Urothelium cell line (cell line): ENCODE measurements at places on chromosomes 1 and 21.
A peak's percentile ranks its signal among the peaks of the same experiment; 100 is the strongest.

DNA sequence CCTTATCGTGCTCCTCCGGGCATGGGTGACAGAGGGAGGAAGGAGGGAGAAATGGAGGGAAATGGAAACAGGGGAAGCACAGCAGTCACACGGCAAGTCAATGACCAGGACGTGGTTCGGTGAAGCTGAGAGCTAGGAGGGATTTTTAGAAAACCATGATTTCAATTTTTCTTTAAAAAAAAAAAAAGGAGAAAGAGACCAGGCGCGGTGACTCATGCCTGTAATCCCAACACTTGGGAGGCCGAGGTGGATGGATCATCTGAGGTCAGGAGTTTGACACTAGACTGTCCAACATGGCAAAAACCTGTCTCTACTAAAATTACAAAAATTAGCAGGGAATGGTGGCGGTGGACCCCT, 776 bp upstream of the TNFRSF9 start:
- DNase-seq, result no peak

- DNase-seq, result no peak
Observed at GRCh38 chr1:217861658-217862057, 230.5 kb downstream of the SPATA17 start.

DNA sequence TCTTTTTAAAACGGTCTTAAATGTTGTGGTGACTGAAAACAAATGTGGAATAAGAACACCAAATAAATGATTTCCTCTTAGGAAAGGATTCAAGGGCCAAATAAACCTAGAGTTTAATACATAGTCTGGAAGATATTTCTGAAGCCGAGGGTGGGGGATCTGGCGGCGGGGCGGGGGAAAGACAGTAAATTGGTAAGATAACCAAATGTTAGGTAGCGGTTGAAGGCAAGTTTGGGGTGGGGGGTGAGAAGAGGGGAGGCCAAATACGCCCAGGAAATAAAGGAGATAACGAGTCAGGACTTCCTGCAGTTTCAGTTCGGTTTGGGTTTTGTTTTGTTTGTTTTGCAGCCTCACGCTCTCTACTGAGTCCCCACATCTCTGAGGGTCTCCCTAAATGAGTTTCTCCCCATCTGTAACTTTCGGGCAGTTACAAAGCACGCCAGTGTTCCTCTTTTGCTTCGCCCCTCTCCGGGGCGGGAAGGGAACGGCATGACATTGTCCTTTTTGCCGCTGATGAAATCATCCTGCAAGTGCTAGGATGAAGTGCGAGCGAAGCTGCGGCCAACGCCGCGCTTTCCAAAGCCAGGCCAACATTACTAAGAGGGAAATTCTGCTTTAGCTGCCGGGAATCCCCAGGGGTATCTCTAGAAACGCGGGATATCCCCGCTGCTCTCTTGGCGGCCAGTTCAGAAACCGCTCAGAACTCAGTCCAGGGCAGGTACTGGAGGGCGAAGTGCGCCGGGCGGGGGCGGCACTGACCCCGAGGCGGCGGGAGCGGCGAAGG, 844 bp downstream of the NIBAN1 start:
- DNase-seq, result no peak

DNA sequence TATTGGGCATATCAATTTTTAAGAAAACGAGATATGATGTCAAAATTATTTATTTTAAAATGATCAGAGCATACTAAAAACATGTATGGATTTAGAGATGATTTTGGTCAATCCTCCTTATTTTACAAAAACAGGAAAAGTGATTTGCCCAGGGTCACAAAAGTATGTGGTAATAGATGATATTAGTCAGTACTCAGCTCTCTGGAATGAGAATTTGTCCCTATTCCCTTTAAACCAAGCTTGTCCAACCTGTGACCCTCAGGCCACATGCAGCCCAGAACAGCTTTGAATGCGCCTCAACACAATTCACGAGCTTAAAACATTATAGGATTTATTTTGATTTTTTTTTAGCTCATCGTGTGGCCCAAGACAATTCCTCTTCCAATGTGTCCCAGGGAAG, 104.7 kb downstream of the AKT3 start:
- DNase-seq, result no peak

DNA sequence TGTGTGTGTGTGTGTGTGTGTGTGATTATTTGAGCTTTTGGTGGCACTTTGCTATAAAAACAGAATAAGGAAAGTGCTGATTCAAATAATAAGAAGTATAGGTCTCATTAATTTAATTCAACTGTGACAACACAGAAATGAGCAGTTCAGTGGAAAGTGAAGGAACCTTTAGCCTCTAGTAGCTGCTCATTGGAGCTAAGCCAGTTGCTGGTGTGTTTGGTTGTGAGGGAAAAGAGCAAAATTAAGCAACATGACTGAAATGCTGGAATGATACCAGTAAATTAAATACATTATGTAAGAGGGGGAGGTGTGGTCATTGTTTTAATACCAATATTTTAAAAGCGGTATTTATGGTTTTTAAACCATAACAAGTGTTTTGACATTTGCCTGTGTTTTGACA, 55.2 kb downstream of the KIAA0040 start:
- DNase-seq, result no peak

DNA sequence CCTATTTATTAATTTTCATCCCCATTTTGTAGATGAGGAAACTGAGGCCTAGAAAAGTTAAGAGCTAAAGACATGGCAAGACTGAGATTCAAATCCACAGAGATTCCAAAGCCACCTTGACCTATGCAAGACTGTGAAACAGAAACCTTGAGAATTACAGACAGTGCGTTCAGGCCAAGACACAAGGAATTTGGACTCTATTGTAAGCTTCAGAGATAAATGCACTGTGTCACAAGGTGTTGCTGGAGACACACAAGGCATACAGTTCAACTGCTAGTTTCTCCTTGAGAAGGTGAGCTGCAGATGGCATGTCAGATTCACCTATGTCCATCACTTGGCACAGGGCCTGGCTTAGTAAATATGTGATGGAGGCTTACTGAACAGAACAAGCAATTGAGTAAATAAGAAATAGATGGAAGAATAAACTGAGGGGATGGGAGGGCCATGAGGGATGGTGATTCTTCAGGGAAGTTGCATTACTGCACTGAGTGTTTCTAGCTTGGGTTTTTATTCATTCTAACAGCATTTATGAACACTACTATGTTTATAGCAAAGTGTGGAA, 215.0 kb downstream of the DAB1 start:
- no peak for DNase-seq

GRCh38 chr1:40245686-40246085, 2.1 kb upstream of the TMCO2 start:
- DNase-seq, result no peak

GRCh38 chr1:90534663-90535295, 182.3 kb downstream of the BARHL2 start:
- DNase-seq, result no peak

- no peak for DNase-seq
Observed at GRCh38 chr1:206723805-206724472, 39.2 kb downstream of the MAPKAPK2 start.

GRCh38 chr21:36936361-36937135, 29.9 kb downstream of the HLCS start:
- DNase-seq, result no peak

DNA sequence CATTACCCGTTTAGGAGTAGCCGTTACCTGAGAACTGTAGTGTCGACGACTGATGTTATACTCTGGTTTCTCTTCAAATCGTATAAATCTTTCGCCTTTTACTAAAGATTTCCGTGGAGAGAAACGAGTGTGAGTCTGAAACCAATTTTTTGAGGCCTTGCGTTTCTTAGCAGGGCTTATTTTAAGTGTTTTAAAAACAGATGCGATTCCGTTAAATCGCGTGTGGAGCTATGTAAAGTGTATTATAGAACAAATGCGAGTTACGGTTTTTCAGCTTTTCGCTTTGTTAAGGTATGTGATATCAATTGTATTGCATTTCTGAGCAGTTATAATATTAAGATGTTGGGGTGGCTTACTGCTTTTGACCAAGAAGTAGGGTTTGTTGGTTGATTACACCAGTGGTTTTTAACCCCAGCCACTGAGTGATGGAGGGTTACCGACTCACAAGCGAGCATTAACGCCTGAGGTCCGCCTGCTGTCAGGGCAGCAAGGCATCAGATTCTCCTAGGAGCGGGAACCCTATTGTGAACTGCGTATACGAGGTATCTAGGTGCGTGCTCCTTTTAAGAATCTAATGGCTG, 18.0 kb downstream of the KIAA2013 start:
- DNase-seq, result peak; percentile 65

DNA sequence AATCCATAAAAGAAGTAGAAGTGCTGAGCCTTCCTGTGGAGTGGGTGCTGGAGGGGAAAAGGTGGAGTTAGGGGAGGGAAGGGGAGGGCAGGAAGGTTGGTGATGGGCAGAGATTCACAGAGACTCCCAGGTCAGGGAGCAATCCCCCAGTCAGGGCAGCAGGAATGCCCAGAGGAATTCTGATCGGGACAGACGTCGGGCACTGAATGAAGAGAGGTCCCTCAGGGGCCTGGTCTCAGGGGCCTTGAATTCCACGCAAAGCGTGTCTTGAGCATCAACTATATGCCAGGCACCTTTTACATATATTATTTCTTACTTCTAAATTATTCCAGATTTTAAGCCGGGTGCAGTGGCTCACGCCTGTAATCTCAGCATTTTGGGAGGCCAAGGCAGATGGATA, 7.2 kb upstream of the PADI1 start:
- DNase-seq, result no peak

GRCh38 chr1:201324821-201325677, 41.7 kb downstream of the PKP1 start:
- no peak for DNase-seq

DNA sequence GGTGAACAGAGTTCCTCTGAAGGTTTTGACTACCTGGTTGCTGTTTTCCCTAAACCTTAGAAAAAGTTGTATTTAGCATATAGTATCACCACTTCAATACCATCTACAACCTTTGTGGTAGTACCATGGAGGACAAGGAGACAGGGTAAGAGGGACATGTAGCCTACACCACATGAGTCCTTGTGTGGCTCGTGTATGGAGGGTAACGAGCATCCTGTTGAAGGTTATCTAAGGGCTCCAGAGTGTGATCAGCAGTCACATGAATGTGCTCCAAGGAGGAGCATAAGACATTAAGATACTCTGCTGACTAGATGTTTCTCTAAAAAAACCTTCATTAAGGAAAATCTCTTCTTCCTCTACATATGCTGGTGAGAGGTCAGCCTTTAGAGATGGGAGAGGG, 67.3 kb downstream of the VCAM1 start:
- DNase-seq, result no peak

- DNase-seq, result no peak
Observed at GRCh38 chr1:56418151-56418631, 161.2 kb downstream of the PLPP3 start.

DNA sequence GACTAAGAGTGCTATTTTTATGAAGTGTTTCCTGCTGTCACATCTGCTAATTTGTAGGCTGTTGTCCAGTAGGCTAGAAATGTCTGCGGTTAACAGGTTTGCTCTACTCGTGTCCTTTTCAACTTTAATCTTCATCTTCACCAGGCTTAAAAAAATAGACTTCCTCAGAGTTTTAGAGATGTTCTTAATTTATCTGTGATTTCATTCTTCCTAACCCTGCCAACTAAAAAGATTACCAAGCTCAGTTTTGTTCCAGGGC, 66.8 kb downstream of the SASS6 start:
- no peak for DNase-seq

DNA sequence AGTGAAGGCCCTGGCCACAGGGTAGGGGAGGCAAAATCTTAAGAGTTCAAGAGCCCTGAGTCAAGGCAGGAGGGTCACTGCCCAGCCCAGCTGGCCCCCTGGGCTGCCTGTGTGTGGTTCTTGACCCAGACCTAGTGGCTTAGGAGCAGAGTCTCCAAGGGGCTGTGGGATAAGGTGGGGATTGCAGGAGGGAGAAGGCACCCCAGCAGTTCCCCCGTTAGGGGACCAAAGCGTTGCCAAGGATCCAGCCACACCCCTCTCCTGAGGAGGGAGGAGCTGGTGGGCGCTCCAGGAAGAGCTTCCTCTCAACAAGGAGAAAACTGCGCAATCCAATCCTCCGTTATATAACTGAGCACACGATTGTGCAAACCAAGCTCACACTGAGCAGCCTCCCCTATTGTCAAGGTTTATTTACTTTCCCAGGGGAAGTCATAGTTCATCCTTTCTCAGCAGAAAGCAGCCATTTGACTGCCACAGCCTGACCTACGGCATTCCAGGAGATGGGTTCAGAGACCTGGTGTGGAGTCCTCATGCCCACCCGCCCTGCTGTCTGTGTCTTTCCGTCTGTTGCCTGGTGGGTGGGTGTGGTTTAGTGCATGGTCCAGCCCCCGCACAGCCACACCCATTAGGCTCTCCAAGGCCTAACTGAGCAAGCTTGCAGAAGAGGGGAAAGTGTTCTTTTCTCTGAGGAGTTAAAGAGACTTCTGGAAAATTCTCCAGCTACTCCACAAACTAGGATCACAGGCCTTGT, 3.5 kb downstream of the EPHX1 start:
- no peak for DNase-seq

DNA sequence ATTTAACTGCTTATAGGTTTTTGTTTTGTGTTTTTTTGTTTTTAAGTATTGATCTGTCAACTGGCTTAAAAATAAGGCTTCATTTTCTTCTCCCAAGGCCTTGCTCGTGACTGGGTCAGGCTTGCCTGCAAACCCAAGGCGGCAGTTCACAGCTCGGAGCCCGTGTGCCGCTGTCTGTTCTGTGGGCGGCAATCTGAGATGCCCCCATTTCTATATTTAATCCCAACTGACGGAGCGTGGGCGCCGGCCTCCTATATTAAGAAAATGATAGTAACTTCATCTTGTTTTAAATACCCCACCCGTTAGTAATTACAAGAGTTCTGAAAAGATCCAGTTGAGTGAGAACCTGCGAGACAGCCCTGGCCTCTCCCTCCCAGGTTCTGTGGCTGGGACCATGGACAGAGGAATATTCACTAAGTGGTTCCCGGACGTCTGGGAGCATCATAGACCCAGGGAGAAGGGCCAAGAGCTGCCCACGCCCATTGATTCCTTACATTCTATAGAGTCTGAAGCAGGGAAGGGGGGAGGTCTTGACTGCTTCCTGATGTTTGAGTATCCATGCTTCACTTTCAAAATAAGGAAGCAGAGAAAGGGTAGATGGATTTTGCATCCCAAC, 42.6 kb upstream of the GPR153 start:
- DNase-seq, result no peak

DNA sequence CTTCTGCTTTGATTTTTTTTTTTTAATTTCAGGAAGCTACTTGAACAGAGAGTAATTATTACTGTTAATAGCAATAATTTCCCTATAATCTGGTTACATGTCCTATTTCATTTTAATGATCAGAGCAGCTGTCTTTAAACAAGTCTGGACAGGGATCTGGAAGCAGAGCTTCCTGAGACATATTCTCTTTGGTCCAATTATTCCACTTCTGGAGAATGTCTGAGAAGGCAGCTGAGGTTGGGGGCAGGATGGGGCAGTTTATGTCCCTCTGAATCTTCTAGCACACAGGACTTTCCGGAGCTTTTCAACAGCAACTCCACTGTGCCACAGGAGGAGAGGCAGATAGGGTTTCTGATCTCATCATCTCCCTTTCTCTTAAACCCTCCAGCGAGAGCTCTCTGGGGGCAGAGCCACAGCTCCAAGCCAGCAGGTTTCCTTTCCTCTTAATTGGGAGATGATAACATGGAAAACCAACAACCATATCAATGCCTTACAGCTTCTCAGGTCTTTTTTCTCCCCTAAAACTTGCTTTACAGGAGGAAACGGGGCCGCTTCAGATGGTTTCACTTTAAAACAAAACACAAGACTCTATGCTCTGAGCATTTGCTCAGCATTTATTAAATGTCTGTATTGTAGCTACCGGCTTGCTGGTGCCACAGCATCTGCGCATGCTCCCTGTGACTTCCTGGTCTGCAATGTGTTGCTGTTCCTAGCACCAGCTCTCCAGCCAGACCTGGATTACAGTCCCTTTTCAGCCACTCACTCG, 425.7 kb upstream of the USP24 start:
- peak; percentile 17 for DNase-seq
